ENCODE measurements at places on chromosomes 12 and 14.

DNA sequence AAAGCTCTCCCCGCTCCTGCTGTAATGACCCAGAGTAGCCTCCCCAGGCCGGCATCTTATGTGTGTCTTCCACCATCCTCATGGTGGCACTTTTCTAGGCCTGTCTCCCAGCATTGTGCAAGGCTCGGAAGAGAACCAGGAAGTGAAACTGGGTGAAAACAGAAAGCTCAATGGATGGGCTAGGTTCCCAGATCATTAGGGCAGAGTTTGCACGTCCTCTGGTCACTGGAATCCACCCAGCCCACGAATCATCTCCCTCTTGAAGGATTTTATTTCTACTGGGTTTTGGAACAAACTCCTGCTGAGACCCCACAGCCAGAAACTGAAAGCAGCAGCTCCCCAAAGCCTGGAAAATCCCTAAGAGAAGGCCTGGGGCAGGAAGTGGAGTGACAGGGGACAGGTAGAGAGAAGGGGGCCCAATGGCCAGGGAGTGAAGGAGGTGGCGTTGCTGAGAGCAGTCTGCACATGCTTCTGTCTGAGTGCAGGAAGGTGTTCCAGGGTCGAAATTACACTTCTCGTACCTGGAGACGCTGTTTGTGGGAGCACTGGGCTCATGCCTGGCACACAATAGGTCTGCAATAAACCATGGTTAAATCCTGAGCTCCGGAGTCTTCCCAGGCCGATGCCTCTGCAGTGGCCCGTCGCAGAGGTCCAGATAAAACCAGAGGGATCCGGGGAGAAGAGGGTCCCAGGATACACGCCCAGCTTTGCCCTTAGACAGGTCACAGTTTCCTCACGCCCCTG lies 15.6 kb downstream of the ACVRL1 start:
- DNase-seq, result no peak

- no peak for DNase-seq
These were observed 42.3 kb upstream of the TPH2 start for GRCh38 chr12:71896205-71896882.

DNA sequence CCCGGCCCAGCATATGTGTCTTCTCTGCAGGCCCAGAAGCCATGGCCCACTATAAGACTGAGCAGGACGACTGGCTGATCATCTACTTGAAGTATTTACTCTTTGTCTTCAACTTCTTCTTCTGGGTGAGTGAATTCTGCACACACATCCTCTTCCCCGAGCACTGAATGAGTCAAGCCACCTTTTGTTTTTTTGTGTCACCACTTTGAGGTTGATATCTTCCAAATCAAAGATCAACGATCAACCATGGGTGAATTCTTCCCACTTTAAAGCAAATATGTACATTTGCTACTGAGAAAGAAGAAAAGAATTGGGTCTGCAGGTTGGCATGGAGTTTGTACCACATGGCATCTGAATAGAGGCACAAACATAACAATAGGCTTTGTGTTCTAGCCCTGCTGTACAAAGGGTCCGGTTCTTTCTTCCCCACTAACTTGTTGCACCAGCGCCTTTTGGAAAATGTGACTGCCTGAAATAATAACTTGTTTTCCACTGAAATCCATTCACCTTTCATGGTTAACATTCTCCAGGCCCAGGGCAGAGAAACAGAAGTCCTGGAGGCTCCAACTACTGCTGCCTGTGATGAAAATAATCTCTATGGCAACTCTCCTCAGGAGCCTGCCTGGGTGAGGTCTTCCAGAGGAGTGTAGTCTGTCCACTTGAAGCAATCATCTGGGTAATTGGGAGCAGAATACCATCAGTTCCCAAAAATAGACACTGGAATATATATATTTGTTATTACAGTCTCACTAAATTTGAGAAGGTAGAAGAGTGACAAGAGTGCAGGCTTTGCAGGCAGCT lies 27.6 kb downstream of the TSPAN11 start:
- DNase-seq, result no peak

- no peak for DNase-seq
These were observed 73.6 kb downstream of the OSBPL8 start for GRCh38 chr12:76486011-76486410.

DNA sequence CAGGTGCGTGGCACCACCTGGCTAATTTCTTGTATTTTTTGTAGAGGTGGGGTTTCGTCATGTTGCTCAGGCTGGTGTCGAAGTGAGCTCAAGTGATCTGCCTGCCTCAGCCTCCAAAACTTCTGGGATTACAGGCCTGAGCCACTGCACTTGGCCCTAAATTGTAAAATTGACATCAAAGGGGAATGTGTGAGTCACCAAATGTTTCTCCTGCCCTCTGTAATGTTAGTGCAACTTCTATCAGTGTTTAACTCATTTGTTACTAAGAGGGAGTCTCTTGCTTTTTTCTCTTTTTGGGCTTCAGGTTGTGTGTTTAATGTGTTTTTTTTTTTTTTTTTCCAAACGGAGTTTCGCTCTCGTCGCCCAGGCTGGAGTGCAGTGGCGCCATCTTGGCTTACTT lies 2.3 kb downstream of the TULP3 start:
- DNase-seq, result no peak

- DNase-seq, result no peak
These were observed 3.8 kb downstream of the CS start for GRCh38 chr12:56296295-56296694.

- no peak for DNase-seq
These were observed 118.0 kb downstream of the KTN1 start for GRCh38 chr14:55698051-55698450.

- DNase-seq, result no peak
These were observed 125.1 kb downstream of the ST8SIA1 start for GRCh38 chr12:22209422-22209821.

DNA sequence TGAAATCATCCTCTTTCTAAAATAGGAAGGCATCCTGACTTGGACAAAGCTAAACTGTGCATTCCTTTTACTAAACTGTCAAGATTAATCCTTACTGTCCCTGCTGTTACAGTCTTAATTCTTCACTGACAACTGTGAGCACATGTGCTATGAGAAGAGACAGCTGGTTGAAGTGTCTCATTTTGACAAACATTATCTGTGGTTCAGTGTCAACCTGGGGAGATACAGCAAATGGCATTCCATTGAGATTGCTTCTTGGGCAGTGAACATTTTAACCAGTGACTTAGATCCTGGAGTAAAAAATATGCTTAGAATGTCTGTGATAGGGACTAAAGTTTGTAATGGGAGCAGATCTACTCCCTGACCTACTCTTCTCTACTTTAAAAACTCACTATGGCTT lies 552.6 kb upstream of the ATP2B1 start:
- DNase-seq, result no peak

DNA sequence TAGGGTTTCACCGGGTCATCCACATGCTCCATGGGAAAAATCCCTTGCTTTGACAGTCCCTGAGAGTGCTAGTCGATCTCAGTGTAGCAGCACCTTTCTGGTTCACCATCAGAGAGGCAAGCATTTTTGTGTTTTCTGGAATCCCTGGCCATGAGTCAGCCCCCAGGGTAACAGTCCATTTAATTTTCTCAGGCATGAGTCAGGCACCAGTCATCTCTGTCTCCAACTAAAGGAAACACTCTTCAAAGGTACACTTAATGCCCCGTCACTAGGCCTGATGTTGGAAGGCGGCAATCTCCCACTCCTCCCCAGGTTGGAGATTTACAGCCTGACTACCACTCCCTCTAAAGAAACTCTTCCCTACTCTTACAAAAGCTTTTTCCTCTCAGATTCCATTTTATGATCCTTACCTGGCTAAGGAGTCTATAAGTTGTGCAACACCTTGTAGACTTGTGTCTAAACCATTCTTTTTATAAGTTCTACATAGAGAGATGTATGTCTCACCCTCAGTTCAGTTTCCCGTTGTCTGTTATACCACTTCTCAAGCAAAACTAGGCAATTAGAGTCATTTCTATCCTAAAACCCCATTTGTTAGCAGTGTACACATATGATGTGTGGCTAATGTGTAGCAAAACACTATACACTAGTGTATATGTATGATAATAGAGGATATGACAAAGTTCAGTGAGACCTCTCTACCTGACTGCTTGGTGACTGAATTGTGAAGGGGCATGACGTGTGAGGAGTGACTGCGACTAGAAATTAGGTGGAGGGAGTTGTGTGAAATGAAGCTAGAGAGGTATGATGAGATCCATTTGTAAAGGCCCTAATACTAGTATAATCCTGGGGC lies 24.6 kb downstream of the TMEM19 start:
- no peak for DNase-seq

- DNase-seq, result no peak
These were observed 6.8 kb downstream of the PARP2 start for GRCh38 chr14:20350282-20350681.

DNA sequence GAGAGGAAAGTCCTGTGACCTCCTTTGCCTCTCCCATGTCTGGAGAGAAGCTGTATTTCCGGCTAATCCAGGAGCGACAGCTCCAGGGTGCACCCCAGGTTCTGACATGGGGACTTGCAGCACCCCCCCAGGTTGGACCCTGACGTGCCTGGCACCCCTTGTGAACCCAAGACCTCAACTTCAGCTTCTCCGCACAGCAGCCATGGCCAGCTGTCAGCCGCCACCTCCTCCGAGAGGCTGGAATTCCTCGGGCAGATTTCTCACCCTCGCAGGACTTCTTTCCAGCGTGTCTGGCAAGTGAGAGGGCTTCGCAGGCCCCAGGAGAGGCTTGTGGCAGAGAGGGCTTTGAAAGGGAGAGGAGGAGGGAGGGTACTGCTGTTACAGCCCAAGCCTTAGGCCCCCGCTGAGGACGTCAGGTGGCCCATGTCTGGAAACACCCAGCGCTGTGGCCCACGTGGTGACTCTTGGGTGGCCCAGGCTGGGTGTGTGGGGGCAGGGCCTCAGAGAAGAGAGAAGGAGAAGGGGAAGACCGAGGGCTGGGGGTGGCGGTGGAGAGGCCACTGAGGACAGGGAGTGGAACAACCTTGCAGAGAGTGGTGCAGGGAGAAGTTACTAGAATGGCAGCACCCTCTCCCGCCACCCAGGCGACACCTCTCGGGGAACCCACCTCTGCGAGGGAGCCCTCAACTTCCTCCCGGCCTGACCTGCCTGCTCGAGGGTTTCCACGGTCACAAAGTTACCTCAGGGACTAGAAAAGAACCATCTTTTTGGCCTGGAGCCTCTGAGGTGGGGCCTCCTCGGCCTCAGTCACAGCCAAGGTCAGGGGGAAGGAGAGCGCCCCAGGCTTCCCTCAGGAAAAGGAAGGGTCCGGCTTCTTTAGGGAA lies 11.7 kb upstream of the RPS6KL1 start:
- DNase-seq, result no peak

DNA sequence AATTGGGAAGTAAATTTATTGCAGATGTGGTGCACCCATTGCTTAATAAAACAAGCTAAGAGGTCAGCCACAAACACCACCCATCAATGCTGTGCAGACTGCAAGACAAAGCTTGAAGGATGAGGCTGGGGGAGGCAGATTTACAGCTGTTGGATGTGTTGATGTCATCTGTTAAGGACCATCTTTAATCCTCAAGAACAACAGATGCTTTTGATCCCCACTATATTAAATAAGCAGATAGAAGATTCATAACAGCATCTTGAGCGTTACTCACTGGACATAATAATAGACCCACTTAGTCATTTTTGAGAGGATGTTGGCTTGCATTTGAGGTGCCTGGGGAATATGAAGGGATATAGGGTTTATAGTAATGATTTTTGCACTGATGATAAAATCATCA lies 58.8 kb downstream of the GPR68 start:
- no peak for DNase-seq

- DNase-seq, result no peak
These were observed 16.1 kb upstream of the NR4A1 start for GRCh38 chr12:52035190-52035589.

GRCh38 chr14:87115234-87115633 lies 877.7 kb downstream of the GALC start:
- DNase-seq, result no peak

DNA sequence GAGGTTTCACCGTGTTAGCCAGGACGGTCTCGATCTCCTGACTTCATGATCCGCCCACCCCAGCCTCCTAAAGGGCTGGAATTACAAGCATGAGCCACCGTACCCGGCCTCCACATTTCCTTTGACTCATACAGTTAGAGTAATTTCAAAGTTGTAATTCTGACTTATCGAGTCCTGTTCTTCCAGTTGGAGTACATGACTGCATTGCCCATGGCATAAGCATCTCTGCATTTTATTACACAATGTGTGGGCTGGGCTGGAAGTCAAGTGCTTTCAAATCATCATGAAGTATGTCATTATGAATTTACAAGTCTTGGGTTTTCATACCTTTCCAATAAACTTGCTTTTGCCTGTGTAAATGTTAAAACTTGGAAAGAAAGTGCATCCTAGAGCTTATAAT lies 1295.7 kb upstream of the FLRT2 start:
- no peak for DNase-seq

All from stimulated activated CD4-positive, alpha-beta T cell treated with anti-CD3 and anti-CD28 coated beads, Interleukin-4, amount 100 ng/mL, for 48 hours (primary cell).